ENCODE measurements at places on chromosomes 2 and 18.

- DNase-seq: no peak
Observed at GRCh38 chr18:76588601-76589226, 93.7 kb upstream of the ZNF516 start.

GRCh38 chr2:8391126-8391525 lies 290.7 kb upstream of the ID2 start:
- DNase-seq: no peak

DNA sequence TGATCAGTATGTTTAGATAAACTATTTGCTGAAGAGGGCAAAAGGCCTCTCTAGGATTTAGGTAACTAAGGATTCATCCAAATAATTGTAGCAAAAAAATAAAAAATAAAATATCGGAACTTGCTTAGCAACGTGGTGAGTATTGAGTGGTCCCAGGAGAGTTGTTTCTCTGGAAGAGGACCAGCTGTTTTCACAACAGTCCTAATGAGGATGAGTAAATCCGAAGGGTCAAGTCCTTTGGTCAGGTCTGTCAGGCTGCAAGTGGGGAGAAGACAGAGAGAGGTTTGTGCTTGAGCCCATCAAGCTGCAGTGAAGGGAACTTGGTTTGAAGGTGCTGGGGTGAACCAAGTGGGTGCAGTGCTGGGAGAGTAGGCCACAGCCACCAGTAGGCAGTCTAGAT lies 539.2 kb downstream of the SLC4A3 start:
- no peak for DNase-seq

- no peak for DNase-seq
Observed at GRCh38 chr2:30981096-30981495, 157.1 kb downstream of the GALNT14 start.

GRCh38 chr2:164881524-164881923 lies 39.9 kb upstream of the COBLL1 start:
- no peak for DNase-seq

DNA sequence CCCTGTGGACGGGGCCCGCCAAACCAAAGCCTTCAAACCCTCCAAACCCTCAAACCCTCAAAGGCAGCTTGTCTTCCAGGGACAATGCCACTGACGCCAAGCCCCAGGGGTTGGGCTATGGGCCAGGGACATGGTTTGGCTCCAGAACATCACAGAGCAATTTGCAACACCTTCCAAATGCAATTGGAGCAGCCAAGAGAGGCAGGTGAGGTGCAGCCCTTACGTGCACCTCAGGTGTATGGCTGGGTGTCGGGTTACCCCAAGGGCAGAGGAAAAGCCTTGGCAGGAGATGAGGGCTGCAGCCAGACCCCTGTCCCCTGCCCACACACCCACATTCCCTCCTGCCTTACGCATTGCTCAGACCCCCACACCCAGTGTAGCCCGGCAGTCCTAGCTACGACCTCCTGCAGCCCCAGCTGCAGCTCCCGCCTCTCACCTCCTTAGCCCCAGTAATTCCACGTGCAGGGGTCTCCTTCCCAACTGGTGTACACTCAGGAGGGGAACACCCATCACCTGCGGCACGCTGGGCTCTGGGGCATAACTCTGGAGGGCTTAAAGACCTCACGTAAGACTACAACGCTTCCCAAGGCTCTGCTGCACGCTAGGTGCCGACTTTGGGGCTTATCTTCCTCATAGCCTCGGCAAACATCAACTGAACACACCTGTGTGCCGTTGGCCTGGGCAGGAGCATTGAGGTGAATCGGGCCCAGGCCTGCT lies 88.7 kb downstream of the TFCP2L1 start:
- no peak for DNase-seq

DNA sequence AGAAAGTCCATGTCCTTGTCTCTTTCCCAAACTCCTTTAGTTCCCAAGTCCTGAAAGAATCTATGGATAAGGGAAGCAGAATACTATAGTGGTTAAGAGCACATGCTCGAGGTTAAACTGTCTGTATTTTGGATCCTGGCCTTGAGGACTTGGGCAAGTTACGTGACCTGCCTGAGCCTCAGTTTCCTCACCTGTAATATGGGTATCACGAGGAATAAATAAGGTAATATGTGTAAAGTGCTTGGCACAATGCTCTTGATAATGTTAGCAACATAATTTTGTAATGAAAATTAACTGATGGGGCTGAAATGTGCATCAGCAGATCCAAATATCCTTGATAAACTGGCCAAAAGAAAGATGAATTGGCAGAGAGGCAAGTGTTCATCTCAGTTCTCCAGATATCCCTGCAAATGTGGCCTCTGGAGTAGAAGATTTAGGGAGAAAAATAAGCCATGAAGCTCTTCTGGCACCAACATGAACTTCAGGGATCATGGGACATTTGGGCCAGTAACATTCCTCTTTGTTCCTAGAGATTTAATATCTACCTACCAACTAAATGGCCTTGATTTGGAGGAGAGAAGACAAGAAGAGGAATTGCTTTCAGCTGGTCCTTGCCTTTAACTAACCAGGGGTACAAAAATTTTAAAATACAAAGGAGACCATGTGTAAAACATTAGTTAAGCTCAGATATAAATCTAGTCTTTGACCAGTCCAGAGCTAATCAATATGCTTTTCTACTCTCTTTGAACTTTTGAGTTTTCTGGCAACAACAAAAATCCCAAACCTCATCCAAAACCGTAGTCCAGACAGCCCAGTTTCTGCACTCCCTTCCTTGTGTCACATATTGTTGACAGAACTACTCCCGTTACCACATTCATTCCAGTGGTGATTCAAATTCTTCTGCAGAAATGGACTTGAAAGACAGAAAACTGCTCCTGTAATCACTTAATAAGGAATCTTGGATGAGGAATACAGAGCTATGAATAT lies 52.7 kb upstream of the EML4 start:
- no peak for DNase-seq

GRCh38 chr2:234003972-234004617 lies 46.4 kb upstream of the SPP2 start:
- no peak for DNase-seq

DNA sequence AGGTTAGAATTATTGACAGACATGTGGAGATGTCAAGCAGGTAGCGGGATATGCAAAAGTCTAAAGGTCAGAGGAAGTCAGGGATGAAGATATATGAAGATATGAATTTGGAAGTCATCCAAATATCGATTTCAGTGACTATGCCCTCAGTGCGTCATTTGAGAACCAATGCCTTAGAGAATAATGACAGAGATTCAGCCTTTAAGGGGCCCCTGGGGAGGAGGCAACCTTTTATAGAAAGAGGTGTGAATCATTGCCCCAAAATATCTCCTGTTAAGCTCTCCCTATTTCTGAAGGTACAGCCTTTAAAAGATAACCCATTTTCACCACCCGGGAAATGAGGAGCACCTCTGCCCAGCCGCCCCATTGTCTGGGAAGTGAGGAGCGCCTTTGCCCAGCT lies 223.4 kb downstream of the NCKAP5 start:
- no peak for DNase-seq

DNA sequence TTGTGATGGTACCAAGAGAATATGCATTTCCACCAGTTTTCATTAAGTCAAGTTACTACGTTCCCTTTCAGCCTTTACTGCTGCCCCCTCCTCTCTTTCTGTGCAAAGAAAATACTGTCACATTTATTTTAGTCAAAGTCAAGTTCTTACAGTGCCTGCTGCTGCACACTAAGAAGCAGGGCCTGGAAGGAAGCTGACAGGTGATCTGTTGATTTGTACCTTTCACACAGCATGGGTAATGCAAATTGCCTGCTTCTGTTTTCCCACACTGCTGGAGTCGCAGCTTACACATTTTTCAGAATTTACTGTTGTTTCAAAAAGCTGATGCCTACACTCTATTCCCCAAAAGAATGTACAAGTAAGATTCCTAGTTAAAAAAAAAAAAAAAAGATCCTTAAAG lies 48.7 kb upstream of the CD226 start:
- DNase-seq: no peak

- DNase-seq: no peak
Observed at GRCh38 chr18:47964053-47964452, 33.6 kb upstream of the SMAD2 start.

DNA sequence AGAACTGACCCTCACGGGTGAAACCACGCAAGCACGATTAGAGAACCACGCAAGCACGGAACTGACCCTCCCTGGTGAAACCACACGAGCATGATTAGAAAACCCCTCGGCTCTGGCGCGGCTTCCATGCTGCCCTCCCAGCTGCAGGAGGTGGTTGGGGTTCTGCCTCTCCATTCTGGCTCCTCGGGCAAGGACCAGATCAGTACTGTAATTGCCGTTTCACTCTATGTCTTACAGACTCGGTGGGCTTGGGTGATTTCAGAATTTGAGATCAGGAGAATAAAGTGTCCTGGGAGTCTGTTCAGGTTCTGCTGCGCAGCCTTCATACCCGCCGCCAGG lies 58.3 kb upstream of the KCNG2 start:
- no peak for DNase-seq

GRCh38 chr2:198127627-198128026 lies 323.2 kb downstream of the PLCL1 start:
- DNase-seq: no peak

DNA sequence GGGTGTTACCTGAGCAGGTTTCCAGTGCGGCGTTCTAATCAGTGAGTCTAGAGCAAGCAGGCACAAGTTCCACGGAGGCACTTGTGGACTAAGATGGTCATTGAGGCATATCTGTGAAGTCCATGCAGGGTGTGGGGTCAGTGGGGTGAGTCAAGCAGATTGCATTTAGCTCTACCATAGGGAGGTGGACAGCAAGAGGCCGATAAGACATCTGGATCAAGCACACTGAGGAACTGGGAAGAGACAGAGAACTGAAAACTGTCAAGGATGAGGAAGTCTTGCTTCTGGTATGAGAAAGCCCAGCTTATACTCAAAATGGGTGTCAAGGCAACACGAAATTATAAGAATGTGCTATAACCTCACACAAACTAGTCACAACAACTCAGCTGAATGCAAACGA lies 61.2 kb upstream of the SLC39A10 start:
- DNase-seq: no peak

DNA sequence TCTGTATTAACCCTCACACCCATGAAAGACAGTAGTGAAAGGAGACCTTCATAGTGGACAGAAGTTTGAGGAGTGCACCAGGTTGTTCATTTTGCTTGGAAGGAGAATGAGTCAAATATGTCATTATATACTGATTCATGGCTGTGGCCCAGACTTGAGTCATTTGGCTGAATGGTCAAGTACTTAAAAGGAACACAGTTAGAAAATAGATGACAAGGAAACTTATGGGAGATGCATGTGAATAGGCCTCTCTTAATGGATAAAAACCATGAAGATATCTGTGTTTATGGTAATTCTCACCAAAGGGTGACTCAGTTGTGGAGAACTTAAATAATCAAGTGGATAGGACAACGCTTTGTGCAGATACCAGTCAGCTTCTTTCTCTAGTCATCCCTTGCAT lies 524.7 kb upstream of the CNTNAP5 start:
- DNase-seq: no peak

- no peak for DNase-seq
Observed at GRCh38 chr2:184047536-184047935, 550.8 kb upstream of the ZNF804A start.

DNA sequence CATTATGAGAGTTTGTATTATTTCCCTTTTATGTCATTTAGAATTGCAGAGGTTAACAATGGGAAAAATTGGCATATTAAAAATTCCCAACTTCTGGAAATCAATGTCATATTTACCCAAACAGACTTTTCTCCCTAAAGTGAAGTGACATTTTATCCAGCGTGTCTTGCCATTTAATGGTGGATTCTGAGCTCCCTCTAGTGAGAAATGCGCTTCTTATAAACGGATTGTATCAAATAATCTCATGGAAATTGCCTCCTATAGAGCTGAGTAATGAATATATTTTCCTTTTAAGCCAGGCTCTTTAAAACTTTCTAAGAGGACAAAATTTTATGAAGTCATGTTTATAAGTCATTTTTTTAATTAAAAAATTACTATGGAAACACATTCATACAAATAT lies 5.7 kb upstream of the GCFC2 start:
- DNase-seq: no peak

GRCh38 chr2:86396291-86396785 lies 44.8 kb upstream of the KDM3A start:
- no peak for DNase-seq

DNA sequence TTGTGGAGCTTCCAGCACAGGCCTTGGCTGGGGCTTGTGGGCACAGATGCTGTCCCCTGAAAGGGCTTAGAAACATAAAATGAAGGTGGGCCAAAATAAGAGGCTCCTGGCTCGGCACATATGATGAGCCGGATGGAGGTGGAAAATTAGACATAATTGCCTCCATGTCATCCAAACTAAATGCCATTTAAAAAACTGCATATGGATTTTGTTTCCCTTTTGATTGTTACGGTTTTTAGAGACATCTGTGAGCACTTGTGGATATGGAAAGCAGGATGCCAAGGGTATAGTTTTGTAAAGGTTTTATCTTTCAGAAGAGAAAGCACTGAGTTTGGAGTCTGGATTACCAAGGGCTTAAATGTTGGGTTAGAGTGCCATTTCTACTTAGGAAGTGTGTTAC lies 498.3 kb downstream of the RIT2 start:
- DNase-seq: no peak

DNA sequence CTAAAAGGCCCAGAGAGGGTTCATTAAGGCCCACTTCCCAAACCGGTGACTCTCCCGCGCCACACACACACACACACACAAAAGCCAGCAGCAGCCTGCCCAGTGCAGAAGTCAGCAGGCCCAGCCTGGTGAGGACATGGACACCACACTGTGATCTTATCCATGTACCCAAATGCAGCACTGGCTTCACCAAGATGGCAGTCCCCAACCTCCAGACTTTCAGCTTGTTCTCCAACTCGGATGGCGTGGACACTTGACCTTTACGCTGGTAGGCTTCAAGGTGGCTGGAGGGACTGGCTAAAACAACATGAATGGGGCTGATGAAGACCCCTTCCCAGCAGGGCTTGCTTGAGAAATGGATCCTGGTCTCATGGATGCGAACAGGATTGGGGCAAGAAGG lies 50.4 kb downstream of the TNS1 start:
- no peak for DNase-seq

DNA sequence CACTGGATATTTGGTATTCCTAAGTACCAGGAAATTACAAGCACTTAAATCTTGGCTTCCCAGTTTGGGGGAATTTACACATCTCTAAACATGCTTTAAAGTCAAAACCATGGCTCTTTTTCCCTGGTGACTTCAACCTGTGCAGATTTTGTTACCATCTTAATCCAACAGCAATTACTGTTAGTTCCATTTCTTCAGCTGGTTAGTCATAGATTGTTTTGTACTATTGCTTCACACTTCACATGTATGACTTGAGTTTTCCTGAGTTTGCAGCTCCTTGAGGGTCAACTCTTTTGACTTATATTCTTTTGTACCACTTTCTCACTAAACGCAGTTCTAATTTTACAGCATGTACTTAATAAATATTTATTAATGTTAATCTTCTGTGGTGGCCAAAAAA lies 203.4 kb upstream of the RND3 start:
- no peak for DNase-seq

- DNase-seq: no peak
Observed at GRCh38 chr2:175690113-175690837, 311.8 kb downstream of the LNPK start.

GRCh38 chr2:73176205-73176880 lies 26.0 kb upstream of the NOTO start:
- no peak for DNase-seq

DNA sequence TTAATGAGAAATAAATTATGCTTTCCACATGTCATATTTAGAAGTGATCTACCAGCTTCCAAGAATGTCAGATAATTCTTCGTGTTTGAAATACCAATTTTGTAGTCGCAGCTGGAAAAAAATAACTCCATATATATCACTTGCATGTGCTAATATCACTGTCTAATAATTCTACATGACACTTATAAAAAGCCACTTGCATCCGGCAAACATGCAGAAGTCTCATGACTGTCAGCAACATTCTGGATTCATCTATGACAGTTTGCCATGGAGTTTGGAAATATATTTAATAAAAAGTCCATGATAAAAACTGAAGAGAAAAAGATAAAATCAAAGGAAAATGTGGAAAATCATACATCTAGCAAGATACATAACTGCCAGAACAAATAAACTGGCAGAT lies 1784.4 kb downstream of the SUCLG1 start:
- no peak for DNase-seq
